ENCODE measurements at places on chromosomes 1 and 21.
A peak's percentile ranks its signal among the peaks of the same experiment; 100 is the strongest.

DNA sequence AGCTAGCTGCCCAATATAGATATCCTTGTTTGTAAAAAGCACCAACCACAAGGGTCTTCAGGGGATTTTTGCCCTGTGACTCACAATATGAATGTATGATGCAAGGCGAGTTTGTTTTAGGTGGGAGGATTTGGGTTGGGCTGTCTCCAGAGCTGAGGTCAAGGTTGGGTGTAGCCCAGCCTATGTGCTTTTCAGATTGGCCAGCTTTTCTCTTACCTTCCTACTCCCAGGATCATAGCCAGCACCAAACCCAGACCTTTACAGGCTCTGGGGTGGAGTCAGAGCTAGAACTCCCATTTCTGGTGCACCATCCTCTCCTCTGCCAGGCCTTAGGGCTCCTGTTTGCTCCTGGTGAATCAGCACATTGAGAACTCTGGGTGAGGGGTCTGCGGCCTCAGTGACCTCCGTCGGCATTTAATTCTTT, 55.6 kb upstream of the GCLM start:
- DNase-seq, result no peak

- DNase-seq, result no peak
These were observed 157.1 kb downstream of the KCNT2 start for GRCh38 chr1:196451103-196451502.

- DNase-seq, result peak; percentile 32
These were observed 13.5 kb upstream of the TNFRSF8 start for GRCh38 chr1:12049616-12050015.

DNA sequence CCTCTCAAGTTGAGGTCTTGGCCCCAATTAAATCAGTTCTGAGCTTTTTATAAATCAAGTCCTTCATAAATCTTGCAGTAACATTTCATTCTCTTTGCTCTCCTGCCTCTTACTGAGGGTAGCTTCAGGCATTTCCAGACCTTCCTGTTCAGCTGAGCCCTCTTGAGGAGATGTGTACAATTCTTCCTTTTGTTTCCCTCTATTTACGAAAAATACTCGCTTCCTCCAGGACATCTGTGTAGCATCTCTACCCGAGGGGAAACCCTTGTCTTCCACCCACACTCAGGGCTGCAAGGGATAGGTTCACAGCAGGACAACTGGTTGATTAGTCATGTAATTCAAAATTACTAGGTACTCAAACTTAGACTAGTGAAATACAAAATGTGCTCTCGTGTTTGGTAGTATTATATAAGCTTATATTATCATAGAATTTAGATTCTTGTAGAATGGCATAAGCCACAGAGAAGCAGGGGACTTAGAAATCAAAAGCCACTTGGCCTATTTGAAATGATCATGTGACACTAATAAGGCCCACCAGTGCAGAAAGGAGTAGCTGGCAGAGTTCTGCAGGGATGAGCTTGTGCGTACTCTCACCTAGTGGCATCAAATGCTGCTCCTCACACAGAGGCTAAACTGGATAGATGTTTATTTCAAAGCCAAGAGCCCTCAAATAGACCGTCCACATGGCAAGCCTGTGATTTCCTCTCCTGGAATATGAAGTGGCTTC, 126.7 kb downstream of the GDAP2 start:
- DNase-seq, result no peak

DNA sequence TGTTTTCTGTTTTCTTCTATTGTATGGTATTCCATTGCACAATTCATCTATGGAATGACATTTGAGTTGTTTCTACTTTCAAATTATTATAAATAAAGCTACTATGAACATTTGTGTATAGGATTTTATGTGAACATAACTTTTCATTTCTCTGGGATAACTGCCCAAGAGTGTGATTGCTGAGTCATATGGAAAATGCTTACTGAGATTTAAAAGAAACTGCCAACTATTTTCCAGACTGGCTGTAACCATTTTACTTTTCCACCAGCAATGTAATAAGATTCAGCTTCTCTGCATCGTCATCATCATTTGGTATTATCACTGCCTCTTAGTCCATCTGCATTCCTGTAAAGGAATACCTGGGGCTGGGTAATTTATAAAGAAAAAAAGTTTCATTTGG, 779.6 kb upstream of the PRMT6 start:
- no peak for DNase-seq

- no peak for DNase-seq
These were observed 1.2 kb downstream of the ETS2 start for GRCh38 chr21:38806942-38807284.

GRCh38 chr1:25863486-25864262, 4.4 kb upstream of the AUNIP start:
- DNase-seq, result no peak

DNA sequence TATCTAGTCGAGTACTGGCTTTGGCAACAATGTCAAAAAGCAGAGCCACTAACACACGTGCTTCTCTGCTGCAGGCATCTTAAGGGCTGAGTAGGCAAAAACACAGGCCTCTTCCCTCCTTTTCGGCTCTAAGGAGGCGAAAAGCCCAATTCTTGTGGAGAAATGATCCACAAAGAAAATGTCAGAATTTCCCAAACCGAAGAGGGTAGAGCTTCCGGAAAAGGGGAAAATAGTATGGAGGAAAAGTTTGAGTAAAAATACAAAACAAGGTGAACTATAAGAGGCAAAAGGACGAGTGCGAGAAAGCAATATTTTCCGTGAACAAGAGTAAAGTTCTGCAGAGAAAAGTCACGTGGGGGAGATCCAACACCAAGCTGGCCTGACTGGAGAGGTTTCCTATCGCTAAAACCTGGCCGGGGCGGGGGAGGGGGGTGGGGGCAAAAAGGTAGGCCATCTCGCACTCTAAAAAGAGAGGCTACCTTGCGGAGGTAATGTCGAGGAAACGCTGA, 551 bp downstream of the ZRANB2 start:
- no peak for DNase-seq

- DNase-seq, result no peak
These were observed 238.9 kb upstream of the PRMT6 start for GRCh38 chr1:106817575-106817974.

GRCh38 chr1:170660281-170660713, 3.6 kb upstream of the PRRX1 start:
- no peak for DNase-seq

DNA sequence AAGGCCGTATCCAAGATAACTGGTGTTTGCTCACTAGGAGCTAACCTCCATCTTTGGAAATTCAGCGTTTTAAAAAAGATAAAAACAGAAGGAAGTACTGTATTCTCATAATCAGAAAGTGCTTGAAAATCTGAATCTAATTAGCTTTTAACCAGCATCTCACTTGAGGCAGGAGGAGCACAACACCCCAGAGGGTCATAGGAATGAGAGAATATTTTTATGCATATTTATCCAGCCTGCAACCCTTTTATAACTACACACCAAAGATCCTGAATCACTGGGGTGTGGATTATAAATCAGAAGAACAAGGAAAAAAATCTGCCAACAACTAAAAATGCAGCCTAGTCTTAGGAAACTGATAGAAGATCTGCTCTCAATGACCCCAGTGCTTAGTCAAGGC, 68.0 kb upstream of the PTCH2 start:
- DNase-seq, result no peak

GRCh38 chr1:9720785-9721605, 69.5 kb downstream of the PIK3CD start:
- DNase-seq, result no peak

DNA sequence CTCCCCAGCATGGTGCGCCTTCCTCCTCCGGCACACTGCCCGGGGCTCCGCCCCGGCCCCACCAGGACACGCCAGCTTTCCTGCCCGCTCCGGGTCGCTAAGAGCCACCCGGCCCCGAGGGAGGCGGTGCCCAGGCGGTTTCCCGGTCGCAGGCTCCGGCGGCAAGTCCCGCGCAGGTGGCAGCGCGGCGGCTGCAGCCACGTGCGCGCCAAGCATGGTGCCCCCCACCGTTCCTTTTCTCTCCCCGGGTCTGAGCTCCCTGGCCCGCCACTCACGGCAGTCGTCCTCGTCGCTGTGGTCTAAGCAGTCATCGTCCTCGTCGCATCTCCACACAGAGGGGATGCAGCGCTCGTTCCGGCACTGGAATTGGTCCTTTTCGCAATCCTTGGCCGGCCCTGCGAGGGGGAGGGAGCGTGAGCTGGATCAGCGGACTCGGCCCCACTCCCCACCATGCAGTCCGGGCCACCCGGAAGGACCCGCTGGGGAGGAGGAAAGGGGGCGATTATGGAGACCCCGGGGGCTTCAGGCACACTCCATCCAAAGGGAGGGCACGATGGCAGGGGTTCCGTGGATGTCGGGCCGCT, 1.2 kb downstream of the LRP8 start:
- DNase-seq, result no peak

GRCh38 chr1:6470132-6471085, 4.4 kb upstream of the TNFRSF25 start:
- DNase-seq, result no peak

GRCh38 chr21:44737706-44738354, 26.5 kb upstream of the TSPEAR start:
- DNase-seq, result no peak

DNA sequence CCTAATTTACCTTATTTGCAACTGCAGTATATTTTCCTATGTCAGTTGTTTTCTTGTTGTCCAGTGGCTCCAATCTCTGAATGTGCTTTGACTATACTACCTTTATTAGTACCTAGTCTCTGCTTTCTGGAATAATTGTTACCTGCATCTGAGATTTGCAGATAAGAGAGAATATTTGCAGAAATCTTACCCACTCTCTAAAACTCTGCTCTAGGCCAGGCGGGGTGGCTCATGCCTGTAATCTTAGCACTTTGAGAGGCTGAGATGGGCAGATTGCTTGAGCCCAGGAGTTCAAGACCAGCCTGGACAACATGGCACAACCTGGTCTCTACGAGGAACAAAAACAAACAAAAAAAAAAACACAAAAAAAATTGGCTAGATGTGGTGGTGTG, 2.0 kb upstream of the SYDE2 start:
- no peak for DNase-seq

DNA sequence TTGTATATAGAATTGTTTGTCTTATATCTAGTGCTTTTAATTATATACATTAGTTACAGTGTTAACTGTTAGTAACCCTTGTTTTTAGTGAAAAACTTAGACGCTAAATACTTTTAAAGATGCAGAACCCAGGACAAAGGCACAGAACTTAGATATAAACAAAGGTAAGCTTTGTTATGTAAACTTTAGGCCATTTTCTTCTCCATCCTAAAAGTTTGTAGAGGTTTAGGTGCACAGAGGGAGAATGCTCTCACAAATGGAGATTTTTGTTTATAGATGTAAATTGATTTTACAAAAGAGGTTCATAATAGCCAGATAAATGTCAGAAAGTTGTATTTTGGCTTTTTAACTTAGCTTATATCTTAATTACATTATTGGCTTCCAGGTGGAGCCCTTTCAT, 490.5 kb upstream of the LRRC7 start:
- DNase-seq, result no peak

GRCh38 chr1:4261327-4261726, 361.3 kb upstream of the C1orf174 start:
- DNase-seq, result no peak

- DNase-seq, result no peak
These were observed 118.5 kb downstream of the DMRTB1 start for GRCh38 chr1:53577761-53578100.

- DNase-seq, result no peak
These were observed 4.9 kb upstream of the PTGFRN start for GRCh38 chr1:116904791-116905320.

- DNase-seq, result no peak
These were observed 435.9 kb upstream of the PRMT6 start for GRCh38 chr1:106620521-106620954.

- no peak for DNase-seq
These were observed 53.4 kb downstream of the MPZL1 start for GRCh38 chr1:167775178-167775577.

DNA sequence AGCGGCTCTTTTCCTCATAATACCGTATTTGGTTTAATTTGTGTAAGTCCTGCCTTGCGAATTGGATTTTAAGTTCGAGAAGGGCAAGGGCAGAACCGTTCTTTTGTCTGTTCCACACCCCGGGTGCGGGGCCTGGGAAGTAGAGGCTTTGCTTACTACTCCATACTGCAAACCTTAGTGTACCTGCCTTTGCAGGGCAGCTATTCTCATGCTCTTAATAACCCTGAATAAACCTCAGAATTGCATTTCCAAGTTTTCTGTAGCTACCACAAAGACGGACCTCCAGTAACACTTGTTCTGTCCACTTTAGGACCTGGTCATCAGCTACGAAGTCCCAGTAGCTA, 657 bp upstream of the HNRNPU start:
- DNase-seq, result peak; percentile 49

- DNase-seq, result no peak
These were observed 321.4 kb downstream of the DPYD start for GRCh38 chr1:97599447-97599846.

DNA sequence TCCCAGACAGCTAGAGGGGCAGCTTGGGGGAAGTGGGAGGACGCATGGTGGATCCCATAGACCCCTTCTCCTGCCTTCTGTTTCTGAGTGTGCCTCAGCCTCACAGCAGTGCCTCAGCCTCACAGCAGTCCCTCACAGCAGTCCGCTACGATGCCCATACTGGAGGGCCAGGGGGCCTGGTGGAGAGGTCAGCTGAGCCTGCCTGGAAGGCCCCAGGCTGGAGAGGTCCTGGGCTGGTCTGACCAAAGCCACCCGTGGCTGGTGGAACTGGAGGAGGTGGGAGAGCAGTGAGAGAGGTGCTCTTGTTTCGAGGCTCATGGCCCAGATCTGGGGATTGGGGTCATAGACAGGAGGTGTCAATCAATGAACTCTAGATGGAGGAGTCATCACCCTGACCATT, 16.0 kb upstream of the RSPO1 start:
- no peak for DNase-seq

Data from NCI-H748 treated with DMSO at 0.1 percent for 48 hours (cell line).